Gastrocnemius medialis (tissue), 4 donors: ENCODE measurements at places on chromosomes 3 and 15. TPM values are rescaled to one million over a fixed set of nuclear protein-coding genes. Genes with fewer than 3 reads are reported as not detected.

VIPR1 gene
- 3.6 TPM for total RNA-seq

- no peaks in the 10 kb centered on the region for H3K4me1 ChIP-seq
- no peak overlapping the region for H3K4me3 ChIP-seq
- H3K36me3 ChIP-seq = no peaks in the 10 kb centered on the region
- H3K27me3 ChIP-seq = no peaks in the 10 kb centered on the region
- no peak overlapping the region for H3K27ac ChIP-seq
These were observed 69.1 kb downstream of the FBLN2 start for GRCh38 chr3:13617981-13618380.

DNA sequence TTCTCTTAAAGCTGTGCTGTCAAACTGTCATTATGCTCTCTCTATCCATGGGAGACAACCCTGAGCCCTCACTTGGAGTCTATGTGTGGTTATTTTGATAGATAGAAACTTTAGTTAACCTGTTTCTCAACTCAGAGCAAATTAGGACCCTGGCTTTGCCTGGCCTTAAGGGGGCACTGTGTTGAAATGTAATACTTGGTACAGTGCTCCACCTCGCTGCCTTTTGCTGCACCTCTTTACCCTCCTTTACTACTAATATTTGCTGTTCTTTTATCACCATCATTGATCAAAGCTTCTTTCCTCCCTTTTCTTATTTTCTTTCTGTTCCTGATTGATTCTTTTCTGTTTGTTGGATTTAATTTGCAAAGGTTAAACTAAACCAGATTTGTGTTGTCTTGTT is 34.3 kb downstream of the STT3B start:
- peaks cover 52% of the 10 kb centered on the region for H3K4me1 ChIP-seq
- no peaks in the 10 kb centered on the region for H3K27me3 ChIP-seq
- DNase-seq = no peak
- H3K36me3 ChIP-seq = no peaks in the 10 kb centered on the region
- no peak overlapping the region for H3K27ac ChIP-seq

DNA sequence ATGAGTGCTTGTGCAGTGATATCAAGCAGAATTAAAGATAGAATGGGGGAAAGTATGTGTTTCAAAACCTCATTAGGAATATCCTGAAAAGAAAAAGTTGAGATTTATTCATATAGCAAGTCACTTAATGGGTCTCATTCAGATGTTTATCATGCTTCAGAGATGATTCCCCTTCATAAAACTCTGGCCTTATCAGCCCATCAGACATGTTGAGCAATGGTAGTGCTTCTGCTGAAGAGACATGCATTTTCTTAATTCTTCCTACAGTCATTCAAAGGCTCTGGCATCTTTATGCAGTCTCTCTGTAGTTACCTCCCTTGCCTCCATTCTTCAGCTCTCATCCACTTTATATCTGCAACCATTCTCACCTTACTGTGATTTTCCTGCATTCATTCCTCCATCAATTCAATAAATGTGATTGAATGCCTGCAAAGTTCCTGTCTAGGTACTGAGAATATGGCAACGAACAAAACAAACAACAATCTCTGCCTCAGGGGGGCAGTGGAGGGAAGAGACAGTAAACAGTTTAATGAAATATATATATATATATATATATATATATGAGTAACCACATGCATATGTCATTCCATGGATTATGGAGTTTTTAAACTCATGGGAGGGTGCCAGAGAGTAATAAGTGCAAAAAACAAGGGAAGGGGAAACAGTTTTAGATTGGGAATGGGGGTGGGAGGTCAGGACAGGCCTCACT is 138.5 kb downstream of the NECTIN3 start:
- no peaks in the 10 kb centered on the region for H3K4me1 ChIP-seq
- no peak for DNase-seq
- H3K27me3 ChIP-seq = no peaks in the 10 kb centered on the region
- H3K4me3 ChIP-seq = no peak overlapping the region
- no peaks in the 10 kb centered on the region for H3K36me3 ChIP-seq
- H3K27ac ChIP-seq = no peak overlapping the region

- DNase-seq = no peak
These were observed 30.7 kb upstream of the SNRK start for GRCh38 chr3:43255662-43256061.

DNA sequence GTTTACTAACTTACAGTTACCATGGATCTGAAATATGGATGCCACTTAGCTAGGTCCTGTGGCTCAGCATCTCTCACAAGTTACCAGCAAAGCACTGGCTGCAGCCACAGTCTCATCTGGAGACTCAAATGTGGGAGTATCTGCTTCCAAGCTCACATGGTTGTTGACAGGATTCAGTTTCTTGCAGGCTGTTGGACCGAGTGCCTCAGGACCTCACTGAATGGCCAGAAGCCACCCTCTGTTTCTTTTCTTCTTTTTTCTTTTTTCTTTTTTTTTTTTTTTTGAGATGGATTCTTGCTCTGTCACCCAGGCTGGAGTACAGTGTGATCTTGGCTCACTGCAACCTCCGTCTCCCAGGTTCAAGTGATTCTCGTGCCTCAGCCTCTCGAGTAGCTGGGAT is 20.1 kb upstream of the AMOTL2 start:
- H3K4me1 ChIP-seq = no peaks in the 10 kb centered on the region
- DNase-seq = peak; percentile 52
- H3K36me3 ChIP-seq = no peaks in the 10 kb centered on the region
- H3K27me3 ChIP-seq = no peaks in the 10 kb centered on the region

KLHL40 gene
- total RNA-seq = 197 TPM

DNA sequence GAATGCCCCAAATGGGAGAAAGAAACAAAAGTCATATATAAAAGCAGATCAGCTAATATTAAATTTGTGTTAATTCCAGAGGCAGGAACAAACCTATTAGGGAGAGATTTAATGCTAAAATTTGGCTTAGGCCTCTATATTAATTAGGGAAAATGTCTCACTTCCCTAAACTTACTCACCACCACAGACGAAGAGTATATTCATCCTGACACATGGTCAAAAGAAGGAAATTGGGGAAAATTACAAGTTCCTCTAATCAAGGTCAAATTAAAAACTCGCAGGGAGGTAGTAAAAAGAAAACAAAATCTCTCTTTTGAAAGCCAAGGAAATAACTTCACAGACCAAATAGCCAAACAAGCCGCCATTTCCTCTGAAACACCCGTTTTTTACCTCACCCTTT is 32.2 kb downstream of the GRM2 start:
- no peaks in the 10 kb centered on the region for H3K4me1 ChIP-seq
- no peak overlapping the region for H3K4me3 ChIP-seq
- no peaks in the 10 kb centered on the region for H3K36me3 ChIP-seq
- H3K27ac ChIP-seq = no peak overlapping the region
- no peak for DNase-seq

DAZL gene
- total RNA-seq = not detected

DNA sequence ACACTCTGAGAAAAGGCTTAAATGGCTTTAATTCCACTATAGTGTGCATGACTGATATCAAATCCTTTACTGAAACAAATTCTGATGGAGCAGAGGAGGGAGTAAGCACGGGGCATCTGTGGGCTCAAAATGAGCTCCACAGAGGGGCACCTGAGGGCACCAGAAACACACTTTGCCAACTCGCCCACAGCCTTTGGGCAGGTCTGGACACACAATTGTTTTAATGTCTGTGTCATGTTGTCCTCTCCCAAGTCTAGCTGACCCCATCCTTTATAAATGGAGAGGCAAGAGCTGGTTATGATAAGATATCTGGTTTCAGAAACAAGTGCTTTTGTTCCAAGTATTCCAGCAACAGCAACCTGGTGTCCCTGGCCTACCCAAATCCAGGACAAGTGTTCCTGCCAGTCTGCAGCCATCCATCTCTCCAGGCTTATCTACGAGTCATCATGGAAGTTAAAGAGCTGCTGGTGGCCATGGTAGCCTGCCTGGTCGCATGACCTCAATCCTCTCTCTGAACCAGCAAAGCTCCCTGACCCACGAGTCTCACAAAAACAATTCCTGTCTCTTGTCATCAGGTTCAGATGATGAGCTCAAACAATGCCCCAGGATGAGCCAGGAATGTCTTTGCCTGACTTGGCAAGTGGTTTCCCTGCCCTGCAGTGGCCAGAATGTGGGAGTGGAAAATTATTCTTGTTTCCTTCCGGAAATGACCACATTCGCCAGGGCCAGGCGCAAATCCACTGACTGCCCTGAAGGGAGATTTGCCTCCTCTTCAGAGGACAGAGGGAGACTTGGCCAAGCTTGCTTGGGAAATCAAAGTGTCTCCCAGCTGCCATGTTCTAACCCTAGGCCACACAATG is 64.4 kb upstream of the TPM1 start:
- no peaks in the 10 kb centered on the region for H3K36me3 ChIP-seq
- no peak for DNase-seq
- peak overlapping the region; percentile 38 for H3K27ac ChIP-seq
- peaks cover 10% of the 10 kb centered on the region for H3K4me1 ChIP-seq

DNA sequence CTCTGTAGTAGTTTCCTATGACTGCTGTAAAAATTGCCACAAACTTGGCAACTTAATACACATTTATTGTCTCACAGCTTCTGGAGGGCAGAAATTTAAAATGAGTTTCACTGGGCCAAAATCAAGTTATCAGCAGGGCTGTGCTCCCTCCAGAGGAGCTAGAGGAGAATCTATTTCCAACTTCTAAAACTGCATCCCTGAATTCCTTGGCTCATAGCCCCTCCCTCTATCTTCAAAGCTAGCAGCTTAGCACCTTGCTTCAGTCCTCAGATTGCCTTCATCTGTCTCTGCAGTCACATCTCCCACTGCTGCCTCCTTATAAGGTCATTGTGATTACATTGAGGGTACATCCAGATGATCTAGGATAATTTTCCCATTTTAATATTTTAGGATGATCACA is 17.8 kb upstream of the GADL1 start:
- H3K27me3 ChIP-seq = no peaks in the 10 kb centered on the region
- H3K4me1 ChIP-seq = no peaks in the 10 kb centered on the region
- no peaks in the 10 kb centered on the region for H3K36me3 ChIP-seq
- no peak overlapping the region for H3K4me3 ChIP-seq
- DNase-seq = no peak

DNA sequence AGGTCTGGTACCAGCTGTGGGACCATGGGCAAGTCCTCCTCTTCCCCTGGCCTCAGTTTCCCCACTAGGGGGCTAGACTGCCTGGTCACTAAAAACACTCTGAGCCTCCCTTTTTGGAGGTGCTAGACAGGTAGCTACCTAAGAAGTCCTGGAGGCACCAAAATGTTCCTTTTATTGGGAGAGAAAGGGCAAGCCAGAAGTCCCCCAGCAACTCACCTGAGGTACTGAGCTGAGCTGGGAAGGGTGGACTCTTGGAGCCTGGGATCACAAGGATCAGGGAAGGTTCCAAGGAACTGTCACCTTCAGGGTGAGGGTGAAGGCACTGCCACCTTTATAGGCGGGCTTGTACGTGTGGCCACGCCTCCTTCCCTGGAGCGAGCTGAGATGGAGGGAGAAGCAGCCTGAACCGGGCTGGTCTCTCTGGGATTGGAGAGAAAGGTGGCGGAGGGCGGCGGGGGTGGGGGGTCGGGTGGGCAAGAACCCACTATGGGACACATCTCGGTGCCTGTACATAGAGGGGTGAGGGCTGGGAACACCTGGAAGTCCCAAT is at the start of gene CYP1A1:
Gene CYP1A1, minus strand, starts transcription at position 304 of the 550 bp plus-strand sequence. CDS start 2,431 bp downstream, outside the sequence.
- no peaks in the 10 kb centered on the region for H3K36me3 ChIP-seq
- H3K4me3 ChIP-seq = peak within 1 kb of the TSS; percentile 69
- peaks cover 25% of the 10 kb centered on the region for H3K4me1 ChIP-seq
- peak within 1 kb of the TSS; percentile 69 for H3K27ac ChIP-seq
- no peak for DNase-seq

- no peak for DNase-seq
- no peak overlapping the region for H3K27ac ChIP-seq
- no peak overlapping the region for H3K4me3 ChIP-seq
- H3K27me3 ChIP-seq = no peaks in the 10 kb centered on the region
These were observed 9.6 kb downstream of the ZBTB11 start for GRCh38 chr3:101667331-101667730.

DNA sequence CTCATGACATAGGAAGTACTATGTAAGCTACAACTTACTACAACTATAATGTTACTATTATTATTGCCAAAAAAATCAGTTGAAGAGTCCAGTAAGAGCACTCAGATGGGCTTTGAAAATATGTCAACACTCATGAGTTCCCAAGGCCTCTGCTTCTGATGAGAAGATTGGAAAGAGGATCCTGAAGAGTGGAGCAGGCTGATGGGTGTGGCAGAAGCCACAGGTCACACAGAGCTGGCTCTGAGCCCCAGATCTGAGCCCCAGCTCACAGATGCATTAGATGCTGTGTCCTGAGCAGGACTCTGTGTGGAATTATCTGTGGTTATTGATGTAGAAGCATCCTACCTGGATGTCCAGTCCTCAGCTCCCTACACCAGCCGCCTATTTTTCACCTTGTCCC is 65.6 kb downstream of the SPSB4 start:
- H3K36me3 ChIP-seq = no peaks in the 10 kb centered on the region
- H3K4me3 ChIP-seq = no peak overlapping the region
- H3K27me3 ChIP-seq = no peaks in the 10 kb centered on the region
- H3K27ac ChIP-seq = peak overlapping the region; percentile 66
- no peaks in the 10 kb centered on the region for H3K4me1 ChIP-seq

DVL3 gene
- 36.5 TPM for total RNA-seq

GABRG3 gene
- total RNA-seq = not detected

DNA sequence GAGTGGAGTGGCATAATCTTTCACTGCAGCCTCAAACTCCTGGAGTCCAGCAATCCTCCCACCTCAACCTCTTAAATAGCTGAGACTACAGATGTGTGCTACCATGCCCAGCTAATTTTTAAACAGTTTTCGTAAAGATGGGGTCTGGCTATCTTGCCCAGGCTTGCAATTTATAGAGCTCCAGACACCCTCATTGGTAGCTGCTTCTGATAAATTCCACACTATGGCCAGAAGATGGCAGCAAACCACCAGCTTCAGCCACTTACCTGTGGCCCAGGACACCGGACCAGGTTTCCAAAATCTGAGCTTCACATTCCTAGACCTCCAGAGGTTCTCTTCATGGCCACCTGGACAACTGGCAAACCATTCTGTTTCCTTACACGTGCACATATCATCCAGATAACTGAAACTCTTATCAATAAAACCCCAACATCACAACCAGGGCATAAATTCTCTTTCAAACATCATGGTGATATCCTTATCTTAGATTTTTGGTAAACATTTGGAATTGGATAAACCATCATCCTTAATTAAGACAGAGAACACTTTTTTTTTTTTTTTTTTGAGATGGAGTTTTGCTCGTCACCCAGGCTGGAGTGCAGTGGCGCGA is 28.9 kb downstream of the FBXW12 start:
- H3K36me3 ChIP-seq = no peaks in the 10 kb centered on the region
- no peak overlapping the region for H3K27ac ChIP-seq
- H3K4me3 ChIP-seq = no peak overlapping the region
- DNase-seq = peak; percentile 47
- H3K4me1 ChIP-seq = peaks cover 5% of the 10 kb centered on the region

DTWD1 gene
- 10.3 TPM for total RNA-seq

- no peak overlapping the region for H3K27ac ChIP-seq
- no peaks in the 10 kb centered on the region for H3K36me3 ChIP-seq
- H3K4me1 ChIP-seq = no peaks in the 10 kb centered on the region
- H3K4me3 ChIP-seq = no peak overlapping the region
- DNase-seq = peak; percentile 64
These were observed 500.4 kb downstream of the SHQ1 start for GRCh38 chr3:72347819-72348319.

- no peak overlapping the region for H3K4me3 ChIP-seq
- H3K36me3 ChIP-seq = no peaks in the 10 kb centered on the region
- no peak for DNase-seq
- H3K27ac ChIP-seq = no peak overlapping the region
- no peaks in the 10 kb centered on the region for H3K27me3 ChIP-seq
These were observed 112.6 kb upstream of the RNF7 start for GRCh38 chr3:141625506-141625905.

DUOX2 gene
- not detected for total RNA-seq
